Urothelium cell line (cell line): ENCODE measurements at places on chromosomes 7 and 10.

GRCh38 chr10:102083541-102083940 lies 18.4 kb downstream of the HPS6 start:
- no peak for DNase-seq

- DNase-seq, result no peak
These were observed 33.2 kb downstream of the CDH23 start for GRCh38 chr10:71429929-71430328.

- no peak for DNase-seq
These were observed 20.6 kb upstream of the CCNJ start for GRCh38 chr10:96022739-96023138.

DNA sequence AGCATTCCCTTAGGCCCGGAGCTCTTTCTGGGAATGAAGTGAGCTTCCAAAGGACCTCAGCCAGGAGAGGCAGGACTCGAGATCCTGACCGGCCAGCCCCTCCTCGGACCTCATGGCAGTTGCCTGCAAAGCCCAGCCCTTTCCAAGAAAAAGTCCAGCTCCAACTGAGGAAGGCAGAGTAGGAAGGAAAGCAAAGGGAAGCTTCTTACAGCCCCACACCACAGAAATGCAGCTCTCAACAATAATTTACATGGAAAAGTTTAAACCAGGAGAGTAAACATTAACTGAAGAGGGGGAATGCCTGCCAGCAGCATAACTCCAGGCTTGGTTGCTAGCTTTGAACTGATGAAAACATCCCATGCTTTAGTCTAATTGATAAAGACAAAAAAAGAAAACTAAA lies 153.9 kb upstream of the PFKP start:
- no peak for DNase-seq

- peak; percentile 32 for DNase-seq
These were observed 32.9 kb upstream of the PLPP4 start for GRCh38 chr10:120424198-120424464.

DNA sequence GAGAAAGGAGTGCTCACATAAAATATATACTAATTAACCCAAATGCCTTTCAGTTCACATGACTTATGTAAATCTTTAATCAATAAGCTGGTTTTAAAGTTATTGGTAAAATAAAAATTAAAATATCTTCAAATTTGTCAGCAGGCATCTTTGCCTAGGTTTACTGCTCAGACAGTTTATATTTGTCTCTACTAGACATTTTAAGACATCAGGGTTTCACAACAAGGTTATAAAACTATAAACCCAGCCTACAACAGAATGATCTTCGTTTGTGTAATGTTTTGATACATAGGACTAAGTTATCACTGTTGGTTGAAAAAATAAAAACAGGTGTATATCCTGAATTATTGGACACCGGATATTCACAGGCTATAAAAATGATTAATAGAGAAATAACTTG lies 67.4 kb downstream of the TYW1B start:
- DNase-seq, result no peak

- no peak for DNase-seq
These were observed 103.0 kb upstream of the KLF6 start for GRCh38 chr10:3887885-3888476.

DNA sequence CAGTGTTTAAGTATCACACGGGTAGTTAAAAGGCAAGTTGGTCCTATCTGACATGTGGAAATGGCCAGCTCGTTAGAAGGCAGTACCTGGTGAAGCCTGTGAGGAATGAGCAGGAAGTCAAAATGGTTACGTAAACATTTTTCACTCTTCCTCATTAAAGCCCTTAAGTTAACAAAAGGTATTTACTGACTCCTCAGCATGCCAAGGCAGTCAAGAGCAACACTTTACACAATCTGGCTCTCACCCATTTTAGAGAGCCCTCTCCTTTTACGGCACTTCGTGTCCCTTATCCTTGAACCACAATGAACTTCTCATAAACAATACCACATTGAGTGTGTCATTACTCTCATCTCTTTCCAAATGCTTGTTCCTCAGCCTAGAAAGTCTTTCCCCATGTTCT lies 11.0 kb upstream of the RSBN1L start:
- no peak for DNase-seq

GRCh38 chr7:1244700-1245523 lies 12.2 kb downstream of the UNCX start:
- no peak for DNase-seq

- no peak for DNase-seq
These were observed 30.4 kb downstream of the AMZ1 start for GRCh38 chr7:2718296-2718965.

- no peak for DNase-seq
These were observed 166.1 kb upstream of the BMPER start for GRCh38 chr7:33739286-33739685.

GRCh38 chr7:108002726-108003598 lies at the start of gene LAMB1:
LAMB1 (minus strand) TSS chr7:108003161; CDS start chr7:108002885, 276 bp downstream.
- DNase-seq, result peak; percentile 88

DNA sequence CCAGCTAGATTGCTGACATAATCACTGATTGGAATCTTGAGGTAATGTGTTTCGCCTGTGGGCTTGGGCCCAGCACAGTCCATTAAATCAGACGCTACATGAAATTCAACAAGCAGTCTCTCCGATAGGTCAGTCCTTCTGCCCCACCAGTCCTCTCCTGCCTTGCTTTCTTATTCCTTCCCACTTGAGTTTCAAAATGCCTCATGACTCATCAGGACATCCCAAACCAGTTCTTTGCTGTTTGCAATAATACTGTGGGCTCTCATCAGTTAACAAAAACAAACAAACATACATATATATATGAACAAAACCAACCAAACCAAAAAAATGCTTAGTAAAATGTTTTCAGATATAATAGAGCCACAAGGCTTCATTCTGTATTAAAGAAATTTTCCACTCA lies 599.0 kb downstream of the SORCS1 start:
- DNase-seq, result no peak
